CD4-positive, alpha-beta T cell treated with Interleukin-4 for 4 hours (primary cell): ENCODE measurements at places on chromosomes 16 and 17.

- DNase-seq, result no peak
Measured at GRCh38 chr17:28334666-28335200, 539 bp downstream of the IFT20 start.

GRCh38 chr16:17138801-17139200, 332.0 kb downstream of the XYLT1 start:
- no peak for DNase-seq

DNA sequence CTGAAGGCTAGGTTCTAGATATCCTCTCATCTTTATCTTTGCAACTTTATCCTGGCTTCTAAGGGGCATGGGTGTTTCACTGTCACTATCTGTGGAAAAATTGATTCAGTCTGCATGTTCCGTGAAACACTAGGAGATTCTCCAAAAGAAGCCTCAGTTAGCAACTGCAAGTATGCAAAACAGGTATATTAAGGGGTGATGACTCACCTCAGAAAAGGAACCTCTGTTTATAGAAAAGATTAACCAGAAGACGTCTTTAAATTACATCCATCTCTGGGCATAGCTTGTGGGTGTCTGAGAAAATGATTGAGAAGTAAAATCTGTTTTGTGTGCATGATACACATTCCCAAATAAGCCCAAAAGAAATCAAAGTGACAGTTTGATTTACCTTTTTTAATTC, 353.8 kb upstream of the HSBP1 start:
- no peak for DNase-seq

DNA sequence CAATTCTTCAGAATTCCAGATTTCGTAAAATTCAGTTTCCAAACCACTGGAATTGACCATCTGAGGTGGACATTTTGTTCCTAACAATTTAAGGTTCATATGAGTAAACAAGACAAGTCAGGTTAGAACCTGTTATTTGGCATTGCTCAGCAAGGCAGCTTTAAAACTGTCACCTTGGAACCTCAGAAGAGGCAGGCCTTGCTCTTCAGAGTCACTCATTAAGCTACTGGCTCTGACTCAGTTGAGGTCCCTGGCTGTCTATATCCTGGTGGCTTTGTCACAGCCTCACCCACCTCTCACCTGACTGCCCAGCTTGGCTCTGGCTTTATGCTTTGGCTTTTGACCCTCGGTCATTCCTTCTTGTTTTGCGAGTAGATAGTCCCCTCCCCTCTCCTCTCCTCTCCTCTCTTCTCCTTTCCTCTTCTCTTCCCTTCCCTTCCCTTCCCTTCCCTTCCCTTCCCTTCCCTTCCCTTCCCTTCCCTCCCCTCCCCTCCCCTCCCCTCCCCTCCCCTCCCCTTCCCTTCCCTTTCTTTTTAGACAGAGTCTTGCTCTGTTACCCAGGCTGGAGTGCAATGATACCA, 238.4 kb downstream of the SHISA9 start:
- no peak for DNase-seq

- no peak for DNase-seq
Measured at GRCh38 chr17:9878786-9879525, 26.1 kb downstream of the RCVRN start.

DNA sequence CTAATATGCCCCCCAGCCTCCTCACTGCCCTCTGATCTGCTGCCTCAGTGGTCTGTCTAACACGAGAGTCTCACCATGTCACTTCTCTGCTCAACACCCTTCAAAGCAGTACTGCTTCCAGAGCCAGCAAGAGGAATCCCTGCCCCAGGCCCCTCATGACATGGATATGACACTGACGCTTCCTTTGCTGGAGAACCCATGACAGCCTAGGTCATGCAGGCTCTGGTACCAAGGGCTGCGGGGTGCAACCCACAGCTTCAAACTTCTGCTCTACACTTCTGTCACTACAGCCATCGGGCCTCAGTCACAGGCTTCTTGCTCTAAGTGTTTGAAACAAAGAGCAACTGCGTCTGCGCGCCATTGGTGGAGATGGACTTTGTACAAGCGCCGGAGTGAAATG, 32.6 kb upstream of the DLX4 start:
- no peak for DNase-seq

- no peak for DNase-seq
Measured at GRCh38 chr17:43373356-43373755, 25.4 kb upstream of the ARL4D start.

DNA sequence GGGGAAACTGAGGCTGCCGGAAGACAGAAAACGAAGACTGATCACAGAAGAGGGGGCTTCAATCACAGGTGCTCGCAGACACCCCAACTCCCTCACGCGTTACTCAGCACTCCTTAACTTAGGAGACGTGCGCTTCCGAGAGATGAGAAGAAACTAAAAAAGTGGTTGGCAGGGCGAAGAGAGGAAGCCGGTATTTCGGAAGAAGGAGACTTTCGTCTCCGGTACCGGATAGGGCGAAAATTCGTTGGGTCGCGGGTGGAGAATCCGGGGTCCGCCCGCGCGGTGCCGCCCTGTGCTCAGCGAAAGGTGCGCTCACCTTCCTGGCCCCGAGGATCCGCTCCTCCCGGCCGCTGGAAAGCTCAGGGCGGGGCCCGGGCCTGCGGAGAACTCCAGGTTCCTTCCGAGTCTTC, 917 bp upstream of the TBX2 start:
- DNase-seq, result no peak

GRCh38 chr16:86761111-86762031, 183.0 kb downstream of the FOXL1 start:
- peak; percentile 11 for DNase-seq

DNA sequence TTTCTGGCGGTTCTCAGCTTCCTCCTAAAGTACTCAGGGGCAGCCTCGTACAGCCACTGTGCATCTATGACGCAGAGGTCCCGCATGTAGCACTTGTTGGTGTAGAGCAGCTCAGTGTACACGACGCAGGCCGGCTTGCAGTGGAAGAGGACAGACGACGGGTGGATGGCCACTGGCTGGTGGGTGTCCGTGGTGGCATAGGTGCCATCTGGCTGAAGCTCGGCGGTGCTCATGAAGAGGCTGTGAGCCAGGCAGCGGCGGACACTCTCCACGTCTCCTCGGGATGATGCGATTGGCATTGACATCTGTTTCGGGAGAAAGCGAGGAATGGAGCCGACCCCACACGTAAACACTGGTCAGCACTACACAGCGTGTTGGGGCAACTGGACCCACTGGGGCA, 5.3 kb upstream of the C1QBP start:
- no peak for DNase-seq

DNA sequence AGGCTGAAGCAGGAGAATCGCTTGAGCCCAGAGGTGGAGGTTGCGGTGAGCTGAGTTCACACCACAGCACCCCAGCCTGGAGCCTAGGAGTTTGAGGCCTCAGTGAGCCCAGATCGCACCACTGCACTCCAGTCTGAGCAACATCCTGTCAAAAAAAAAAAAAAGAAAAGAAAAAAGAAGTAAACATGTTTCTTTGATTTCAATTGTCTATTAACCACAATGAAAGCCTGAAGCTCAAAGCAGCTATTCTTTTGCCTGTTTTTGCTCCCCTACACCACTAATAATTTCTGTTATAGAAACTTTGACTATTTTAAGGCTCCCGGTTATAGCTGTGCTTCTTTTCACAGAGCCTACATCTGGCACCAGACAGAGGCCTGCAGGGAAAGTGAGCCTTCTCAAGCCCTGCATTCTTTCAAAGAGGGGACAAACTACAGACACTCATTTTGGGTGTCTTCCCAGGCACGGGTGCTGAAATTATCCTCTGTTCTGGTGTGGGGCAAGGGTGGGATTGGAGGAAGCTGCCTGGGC, 14.2 kb upstream of the SLC52A1 start:
- peak; percentile 89 for DNase-seq

DNA sequence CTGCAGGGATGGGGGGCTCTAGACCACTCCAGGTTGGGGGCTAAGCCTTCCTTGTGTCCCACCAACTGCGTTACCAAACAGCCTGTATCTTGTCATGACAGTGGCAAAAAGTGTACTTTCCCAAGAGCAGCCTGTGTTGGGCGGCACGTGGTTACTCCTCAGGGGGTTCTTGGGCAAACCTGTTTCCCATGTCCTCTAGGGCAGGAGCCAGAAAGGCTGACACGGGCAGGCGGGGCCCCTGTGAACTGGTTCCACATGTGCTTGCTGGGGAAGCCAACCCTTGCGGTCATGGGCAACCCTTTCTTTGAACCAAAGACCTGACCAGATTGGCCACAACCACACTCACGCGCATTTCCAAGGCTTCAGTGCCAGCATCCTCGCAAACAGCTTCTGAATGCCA, 228.5 kb downstream of the RBFOX3 start:
- DNase-seq, result no peak

DNA sequence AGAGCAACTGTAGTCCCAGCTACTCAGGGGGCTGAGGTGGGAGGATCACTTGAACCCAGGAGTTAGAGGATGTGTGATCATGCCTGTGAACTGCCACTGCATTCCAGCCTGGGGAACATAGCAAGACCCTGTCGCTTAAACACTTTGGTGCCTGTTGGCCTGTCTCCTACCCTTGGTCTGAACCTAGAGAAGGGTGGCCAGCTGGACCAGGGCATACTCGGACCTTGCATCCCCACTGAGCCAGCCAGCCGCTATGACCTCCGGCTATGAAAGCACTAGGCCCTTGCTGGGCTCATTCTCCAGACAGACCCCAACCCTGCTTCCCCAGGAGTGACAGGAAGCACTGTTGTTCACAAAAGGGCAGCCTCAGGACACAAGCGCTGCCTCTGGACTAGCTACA, 4.6 kb downstream of the IFT20 start:
- no peak for DNase-seq

GRCh38 chr17:19271780-19272357, 34.7 kb downstream of the EPN2 start:
- DNase-seq, result no peak
